LHCN-M2 (cell line): ENCODE measurements at places on chromosomes 3 and 15.

DNA sequence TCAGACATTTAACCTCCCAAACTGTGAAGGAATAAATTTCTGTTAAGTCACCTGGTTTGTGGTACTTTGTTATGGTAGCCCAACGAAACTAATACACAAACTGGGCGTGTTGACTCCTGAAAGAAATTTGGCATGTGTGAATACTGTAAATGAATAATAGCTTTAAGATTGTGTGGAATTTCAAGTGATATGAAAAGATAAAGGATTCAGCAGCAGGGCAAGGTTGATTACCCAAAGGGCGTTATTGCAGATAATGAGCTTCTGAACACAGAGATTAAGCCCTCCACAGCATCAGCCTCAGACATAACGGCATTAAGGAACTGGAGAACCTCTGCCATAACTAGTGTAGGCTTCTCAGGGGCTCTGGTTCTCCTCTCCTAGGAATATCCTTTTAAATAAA lies 451.5 kb upstream of the NECTIN3 start:
- no peak for DNase-seq

DNA sequence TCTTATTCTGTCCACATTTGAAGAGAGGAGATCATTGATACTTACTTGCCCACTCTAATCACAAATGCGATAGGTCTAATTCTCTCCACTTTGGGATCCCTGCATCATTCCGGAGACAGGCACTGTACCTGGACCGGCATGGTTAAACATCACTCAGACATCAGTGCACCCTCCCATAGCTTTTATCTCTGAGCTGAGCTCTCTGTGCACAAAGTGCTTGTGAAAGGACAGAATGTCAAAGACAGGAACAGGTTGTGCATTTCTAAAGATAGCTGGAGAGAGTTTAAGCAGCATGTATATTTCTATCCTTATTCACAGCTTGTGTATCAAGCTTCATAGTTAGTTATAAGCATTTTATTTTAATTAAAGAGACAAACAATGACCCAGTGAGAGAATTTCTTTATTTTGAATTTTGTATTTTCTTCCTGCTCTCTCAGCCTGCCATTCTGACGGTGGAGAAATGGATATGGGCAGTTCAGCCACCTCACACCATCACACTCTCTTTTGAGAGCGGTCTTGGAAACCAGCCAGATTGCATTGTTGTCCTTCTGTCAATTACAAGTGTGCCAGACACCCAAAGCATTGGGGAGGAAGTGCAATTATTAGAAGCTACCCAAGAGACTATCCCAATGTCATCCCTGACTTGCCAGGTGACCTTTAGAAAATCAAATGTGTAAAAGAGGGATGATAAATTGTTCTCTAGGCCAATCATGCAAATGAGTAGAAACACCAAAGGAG lies 65.2 kb upstream of the CHL1 start:
- no peak for DNase-seq

DNA sequence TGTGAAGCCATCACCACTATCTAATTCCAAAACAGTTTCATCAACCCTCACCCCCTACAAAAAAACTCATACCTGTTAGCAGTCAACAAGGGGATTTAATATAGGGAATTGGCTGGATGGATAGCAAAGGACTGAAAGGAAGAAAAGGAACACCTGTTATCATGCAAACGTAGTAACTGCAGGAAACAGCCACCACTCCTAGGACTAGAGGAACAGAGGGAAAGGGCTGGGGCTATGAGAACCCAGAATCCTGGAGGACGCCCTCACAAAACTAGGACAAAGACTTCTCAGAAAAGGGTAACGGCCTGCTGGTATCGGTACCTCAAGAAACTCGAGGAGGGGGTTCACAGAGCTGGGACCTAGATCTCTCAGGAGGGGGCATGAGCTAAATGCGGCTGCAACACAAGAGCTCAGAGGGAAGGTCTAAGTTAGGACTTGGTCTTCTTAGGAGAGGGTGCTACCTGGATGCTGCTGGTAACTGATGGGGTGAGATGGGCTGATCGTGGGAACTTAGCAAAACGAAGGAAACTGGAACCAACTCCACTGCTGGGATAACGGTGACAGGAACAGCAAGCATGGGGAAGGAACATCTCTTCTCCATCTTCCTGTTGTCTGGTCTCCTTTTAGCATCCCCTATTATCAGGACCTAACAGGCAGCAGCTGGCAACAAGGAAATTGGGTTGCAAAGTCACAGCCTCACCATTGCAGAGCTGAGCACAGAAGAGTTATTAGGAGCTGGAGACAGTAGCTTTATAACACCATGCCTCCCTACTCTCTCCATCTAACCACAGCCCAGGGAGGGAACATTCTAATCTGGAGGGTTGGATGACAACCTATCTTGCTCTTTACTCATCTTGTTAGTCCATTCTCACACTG lies 147.7 kb downstream of the UACA start:
- DNase-seq, result no peak

DNA sequence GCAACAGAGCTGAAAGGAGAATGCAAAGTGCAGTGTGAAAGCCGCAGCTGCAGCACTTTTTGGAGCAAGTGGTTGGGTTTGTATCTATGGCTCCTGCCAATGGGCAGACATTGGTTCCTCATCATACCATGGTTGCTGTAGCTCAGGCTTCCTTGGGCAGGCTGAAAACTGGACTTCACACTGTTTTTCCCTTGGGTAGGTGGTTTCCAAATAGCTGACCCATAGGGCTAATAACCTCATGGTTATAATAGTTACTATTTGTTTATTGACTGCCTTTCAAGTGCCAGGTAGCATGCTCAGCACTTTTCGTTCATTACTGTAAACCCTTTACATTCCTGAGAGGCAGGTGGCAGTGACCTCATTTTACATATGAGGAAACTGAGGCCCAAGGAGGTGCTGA lies 4.5 kb downstream of the CGNL1 start:
- DNase-seq, result no peak

GRCh38 chr3:133548090-133548489 lies 25.4 kb upstream of the CDV3 start:
- DNase-seq, result peak; percentile 60

DNA sequence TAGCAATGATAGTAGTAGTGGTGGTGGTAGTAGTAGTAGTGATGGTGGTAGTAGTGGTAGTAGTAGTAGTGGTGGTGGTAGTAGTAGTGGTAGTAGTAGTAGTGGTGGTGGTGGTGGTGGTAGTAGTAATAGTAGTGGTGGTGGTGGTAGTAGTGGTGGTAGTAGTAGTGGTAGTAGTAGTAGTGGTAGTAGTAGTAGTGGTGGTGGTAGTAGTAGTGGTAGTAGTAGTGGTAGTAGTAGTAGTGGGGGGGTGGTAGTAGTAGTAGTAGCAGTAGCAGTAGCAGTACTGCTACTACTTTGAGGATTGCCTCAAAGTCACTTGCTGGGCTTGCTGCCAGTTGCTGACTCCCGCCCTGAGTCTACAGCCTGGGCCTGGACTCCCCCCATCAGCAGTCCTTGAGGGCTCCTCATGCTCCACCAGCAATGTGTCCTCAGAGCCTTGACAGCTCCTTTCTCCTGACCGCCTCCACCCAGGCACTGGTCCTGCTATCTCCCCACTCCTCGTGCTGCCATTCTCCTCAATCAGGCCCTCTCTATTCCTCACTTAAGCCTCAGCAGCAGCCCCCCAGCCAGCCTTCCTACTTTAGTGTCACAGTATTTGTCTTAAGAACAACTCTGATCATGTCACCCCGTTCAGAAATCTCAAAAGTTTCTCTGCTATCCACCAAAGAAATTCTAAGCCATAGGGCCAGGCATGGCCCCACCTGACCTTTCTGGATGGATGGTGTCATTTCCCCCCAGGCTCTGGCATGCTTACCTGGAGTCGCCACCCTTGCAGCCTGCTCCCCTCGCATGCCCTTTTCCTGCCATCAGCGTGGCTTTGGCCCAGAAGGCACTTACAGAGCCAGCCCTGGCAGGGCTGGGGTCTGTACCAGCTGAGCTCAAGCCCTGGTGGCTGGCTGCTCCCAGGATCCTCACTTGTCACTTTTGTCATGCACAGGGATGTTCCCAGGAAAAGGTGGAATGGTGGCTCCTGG lies 45.6 kb downstream of the DLEC1 start:
- DNase-seq, result peak; percentile 31

DNA sequence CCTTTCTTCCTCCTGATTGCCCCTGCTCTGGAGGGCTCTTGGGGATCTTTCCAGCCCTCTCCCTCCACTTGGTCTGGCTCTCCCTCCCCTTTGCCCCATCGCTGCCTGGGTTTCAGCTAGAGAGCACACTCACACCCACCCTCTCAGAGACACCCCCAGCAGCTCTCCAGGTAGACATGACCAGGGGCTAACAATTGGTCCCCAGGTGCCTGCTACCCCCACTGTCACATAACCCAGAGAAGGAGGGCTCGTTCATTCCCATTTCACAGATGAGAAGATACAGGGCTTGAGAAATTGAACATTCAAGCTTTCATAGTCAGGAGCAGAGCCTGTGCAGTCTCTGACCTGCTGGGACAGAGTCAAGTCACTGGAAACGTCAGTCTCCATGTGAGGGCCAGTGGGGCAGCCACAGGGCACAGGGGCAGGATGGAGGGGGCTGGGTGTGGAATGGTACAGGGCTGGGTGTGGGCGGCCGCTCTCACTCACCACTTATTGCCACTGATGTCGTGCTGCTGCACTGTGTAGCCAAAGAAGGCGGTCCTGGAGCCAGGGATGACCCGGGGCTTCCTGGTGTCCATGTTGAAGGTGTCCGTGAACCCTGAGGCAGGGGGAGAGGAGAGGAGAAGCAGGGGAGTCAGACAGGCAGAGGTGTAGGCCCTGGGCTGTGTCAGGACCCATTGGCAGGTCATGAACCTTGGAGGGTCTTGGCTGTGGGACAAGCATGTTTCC lies 29.4 kb downstream of the ITGA11 start:
- DNase-seq, result no peak

GRCh38 chr3:155079746-155080487 lies at the start of gene MME:
Gene MME (plus strand): TSS chr3:155080319. CDS start chr3:155084168, 3,849 bp downstream.
- peak; percentile 87 for DNase-seq

DNA sequence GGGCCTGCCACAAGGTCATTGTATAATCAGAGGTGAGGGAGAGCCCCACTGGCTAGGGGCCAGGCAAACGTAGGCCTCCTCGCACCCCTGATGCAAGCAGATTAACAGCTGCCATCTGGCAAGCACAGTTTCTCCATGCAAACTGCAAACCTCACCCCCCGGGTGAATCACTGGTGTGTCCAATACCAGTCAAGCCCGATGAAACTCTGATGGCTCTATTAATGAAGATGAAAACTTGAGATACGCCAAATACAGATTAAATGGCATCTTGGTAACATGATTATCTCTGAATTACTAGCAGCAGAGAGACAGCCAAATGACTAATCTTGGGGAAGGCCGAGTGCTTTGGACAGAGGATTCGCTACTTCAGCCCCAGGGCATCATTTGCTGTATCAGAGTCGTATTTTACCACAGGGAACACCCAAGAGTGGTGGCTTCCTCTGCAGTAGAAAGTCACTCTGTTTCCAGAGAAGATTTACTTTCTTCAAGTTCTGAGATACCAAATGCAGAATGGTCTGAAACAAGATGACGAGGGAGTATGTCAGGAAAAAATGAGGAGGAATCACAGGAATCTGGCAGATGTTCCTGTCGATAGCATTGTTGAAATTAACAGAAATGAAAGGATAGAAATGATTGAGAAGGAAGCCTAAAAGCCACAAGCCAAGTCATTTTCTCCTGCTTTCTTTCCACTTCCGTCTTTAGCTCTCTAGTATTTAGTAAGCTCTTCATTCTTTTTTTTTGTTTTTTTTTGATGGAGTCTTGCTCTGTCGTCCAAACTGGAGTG lies 96.2 kb upstream of the NR2F2 start:
- DNase-seq, result peak; percentile 52

DNA sequence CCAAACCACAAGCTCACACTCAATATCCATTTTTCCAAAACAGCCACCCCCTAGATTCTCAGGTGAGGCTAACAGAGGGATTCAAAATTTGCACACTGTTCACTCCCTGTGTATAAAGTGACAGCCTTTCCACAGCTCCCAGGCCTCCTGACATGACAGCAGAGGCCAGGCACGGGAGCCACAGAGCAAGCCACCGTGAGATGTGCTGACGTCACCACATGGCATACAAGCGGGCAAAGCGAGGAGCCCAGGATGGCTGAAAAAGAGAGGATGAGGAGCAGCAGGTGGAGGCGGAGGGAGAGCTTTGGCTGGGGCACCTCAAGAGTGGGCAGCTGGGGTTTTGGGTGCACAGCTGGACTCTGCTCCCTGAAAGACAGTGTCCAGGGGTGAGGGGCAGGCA lies 27.1 kb downstream of the EHD4 start:
- DNase-seq, result no peak

GRCh38 chr15:101349047-101349951 lies 54.3 kb upstream of the SNRPA1 start:
- no peak for DNase-seq

DNA sequence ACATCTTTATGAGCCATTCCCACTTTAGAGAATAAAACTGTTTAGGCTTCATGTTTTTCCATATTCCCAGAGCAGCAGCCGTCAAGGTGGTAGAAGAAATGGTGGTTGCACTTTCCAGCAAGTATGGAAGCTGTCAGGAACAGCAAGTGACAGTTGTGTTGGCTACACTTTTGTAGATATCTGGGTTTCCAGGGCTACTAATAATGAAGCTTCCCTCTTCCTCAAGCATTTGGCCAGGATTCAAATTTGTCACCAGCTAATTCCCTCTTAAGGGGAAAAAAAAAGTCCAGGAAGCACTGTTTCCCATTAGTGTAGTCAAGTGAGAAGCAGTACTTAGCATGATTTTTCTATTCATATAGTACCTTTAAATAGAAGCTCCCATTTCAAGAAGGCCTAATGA lies 252.8 kb downstream of the IGSF11 start:
- DNase-seq, result no peak

DNA sequence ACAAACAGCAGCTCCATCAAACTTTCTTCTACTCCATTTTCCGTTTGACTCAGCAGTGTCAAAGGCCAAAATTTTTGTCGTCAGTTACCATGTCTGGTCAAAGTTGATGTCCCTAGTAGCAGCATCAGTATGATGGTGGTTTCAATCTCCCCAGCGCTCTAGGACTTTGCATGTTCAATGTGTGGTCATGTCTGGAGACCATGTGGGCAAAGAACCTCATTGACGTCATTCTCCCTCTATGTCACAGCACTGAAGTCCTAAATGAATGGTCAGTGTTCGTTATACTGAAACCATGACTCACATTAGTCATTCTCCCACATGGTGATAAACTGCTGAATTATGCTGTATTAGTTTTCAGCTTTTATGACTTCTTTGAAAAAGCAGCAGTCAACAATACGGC lies 23.2 kb downstream of the SHC4 start:
- DNase-seq, result peak; percentile 94

GRCh38 chr3:128782282-128783146 lies 56.5 kb downstream of the RAB7A start:
- DNase-seq, result no peak
